ENCODE measurements at places on chromosomes 11 and 22.

DNA sequence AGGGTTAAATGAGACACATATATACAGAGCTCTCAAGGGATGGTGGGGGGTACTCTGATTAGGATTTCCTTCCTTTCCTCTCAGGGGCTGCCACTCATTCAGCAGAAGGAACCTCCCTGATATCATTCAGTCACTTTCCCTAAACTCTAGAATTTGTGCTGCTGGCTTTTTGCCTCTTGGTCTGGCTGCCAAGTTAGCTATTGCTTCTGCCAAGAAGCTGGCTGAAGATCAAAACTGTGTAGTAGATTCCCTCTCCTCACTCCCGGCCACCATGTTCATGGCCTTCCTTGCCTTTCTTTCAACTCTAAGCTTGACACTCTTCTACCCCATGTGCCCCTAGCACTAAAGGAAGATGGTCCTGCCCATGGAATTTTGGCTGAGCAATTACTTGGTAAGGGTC is 18.7 kb downstream of the SLC6A5 start:
- DNase-seq, result no peak

GRCh38 chr11:115672999-115673411 is 168.8 kb upstream of the CADM1 start:
- no peak for DNase-seq

DNA sequence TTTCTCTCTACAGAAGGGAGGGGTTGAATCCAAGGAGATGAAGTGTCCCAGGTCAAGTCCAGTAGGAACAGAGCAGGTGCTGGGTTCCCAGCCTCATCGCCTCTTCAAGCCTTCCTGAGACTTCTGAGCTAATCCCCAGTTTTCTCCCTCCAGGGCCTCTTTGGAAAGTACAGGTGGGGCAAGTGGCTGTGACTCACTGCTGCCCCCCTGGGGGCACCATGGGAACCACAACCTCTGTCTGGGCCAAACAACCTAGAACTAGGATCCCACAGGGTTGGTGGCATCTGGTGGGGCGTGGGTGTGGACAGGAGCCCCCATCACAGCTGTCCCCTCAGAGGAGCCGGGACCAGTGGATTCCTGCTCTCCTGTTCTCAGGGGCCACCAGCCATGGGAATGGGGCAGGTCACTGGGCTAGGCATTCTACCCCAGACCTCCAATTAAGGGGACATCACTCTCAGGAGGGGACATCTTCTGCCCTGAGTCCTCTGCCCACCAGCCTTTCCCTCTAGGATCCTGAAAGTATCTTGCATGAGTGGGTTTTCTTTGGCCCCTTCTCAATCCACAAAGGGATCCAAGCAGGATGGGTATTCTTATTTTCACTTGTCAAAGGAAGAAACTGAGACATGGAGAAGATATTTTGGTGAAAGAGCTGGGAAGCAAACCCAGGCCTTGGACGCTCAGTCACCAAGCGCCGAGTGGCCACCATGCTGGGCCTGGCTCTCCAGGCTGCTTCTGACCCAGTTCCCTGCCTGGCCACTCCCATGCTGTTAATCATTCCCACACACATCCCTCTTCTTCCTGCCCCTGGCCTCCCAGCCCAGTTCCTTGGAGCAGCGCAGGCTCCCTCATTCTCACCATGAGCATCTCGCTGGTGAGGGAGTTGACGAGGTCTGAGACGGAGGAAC is 23.8 kb downstream of the LRRC10B start:
- peak; percentile 85 for DNase-seq

DNA sequence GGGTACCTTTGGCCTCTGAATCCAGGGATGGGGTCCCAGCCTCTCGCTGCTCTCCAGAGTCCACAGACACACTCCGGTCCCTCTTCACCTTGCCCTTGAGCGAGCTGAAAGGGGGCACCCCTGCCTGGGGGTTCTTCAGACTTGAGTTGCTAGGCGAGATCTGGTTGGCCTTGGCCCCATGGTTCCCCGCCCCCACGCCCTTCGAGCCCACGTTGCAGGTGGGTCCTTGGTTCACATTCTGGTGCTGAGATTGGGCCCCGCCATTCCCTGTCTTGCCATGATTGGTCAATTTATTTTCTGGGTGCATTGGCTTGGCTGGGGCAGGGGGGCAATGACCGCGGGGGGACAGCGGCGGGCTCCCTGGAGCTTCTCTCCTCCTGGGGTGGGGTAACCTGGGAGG is 17.5 kb downstream of the BCL9L start:
- DNase-seq, result no peak

DNA sequence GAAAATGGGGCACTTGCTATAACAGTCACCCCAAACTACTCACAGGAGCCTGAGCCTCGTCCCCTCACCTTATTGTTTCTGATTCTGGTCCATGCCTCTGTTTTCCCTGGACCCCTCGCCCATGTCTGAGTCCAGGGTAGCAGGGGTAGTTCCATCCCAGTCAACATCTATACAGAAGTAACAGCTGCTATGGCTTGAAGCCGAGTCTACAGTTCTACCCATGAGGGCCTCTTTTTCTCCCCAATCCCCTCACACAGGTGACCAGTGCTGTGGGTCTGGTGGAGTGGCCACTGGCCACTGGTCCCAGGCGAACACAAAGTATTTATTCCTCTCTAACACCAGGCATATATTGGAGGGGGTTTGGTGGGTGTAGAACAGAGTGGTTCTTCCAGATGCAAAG is 116.4 kb downstream of the ZNF280B start:
- no peak for DNase-seq

- no peak for DNase-seq
Measured at GRCh38 chr11:27443227-27443626, 29.4 kb downstream of the LGR4 start.

- no peak for DNase-seq
Measured at GRCh38 chr11:20616920-20617319, 17.5 kb downstream of the SLC6A5 start.

DNA sequence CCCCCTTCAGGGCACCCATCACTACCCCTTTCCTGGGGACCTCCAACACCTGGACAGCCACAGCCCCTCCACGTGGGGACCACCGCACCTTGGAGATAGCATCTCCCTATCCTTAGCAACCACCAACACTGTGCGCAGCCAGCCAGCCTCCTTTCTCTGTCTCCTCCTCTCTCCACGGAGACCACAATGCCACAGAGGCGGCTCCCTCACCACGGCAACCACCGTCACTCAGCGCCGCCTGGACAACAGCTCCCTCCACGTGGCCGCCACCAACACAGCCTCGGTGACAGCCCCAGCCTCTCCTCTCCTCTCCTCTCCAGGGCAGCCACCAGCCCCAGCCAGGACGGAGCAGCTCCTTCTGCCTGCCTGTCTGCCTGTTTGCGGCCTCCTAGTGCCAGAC is 10.5 kb downstream of the ELFN2 start:
- DNase-seq, result no peak

DNA sequence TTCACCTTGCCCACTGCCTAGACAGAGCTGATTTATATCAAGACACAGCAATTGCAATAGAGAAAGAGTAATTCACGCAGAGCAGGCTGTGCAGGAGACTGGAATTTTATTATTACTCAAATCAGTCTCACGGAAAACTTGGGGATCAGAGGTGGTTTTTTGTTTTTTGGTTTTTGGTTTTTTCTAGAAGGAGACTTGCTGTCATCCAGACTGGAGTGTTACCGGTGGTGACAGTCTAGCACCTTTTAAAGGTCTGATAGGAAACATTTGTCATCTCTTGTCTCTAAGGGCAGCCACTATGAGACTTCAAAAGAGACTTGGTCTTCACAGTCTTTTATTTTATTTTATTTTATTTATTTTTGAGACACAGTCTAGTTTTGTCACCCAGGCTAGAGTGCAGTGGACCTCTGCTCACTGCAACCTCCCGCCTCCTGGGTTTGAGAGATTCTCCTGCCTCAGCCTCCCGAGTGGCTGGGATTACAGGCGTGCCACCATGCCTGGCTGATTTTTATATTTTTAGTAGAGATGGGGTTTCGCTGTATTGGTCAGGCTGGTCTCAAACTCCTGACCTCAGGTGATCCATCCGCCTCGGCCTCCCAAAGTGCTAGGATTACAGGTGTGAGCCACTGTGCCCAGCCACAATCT is 19.1 kb downstream of the APOBEC3H start:
- no peak for DNase-seq

DNA sequence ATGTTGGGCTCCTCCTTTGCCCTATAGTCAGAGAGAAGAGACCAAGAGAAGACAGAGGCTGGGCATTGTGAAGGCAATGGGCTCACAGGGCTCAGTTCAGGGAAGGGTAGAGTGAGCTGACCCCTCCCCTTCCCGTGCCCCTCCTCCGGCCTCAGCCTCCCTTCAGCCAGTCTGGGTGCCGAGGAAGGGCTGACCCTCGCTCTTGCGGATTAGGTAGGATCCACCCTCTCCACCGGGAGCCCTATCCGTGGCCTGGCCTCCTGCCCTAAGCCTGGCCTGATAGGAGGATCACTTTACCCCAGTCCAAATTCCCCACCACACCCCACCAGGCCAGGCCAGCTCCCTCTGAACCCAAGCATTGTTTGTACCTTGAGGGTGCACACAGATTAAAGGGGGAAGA is 1.8 kb upstream of the PPP1R14B start:
- no peak for DNase-seq

- peak; percentile 46 for DNase-seq
Measured at GRCh38 chr22:30005213-30005857, 74.9 kb upstream of the HORMAD2 start.

- peak; percentile 47 for DNase-seq
Measured at GRCh38 chr22:38240734-38241252, 32.0 kb downstream of the TMEM184B start.

DNA sequence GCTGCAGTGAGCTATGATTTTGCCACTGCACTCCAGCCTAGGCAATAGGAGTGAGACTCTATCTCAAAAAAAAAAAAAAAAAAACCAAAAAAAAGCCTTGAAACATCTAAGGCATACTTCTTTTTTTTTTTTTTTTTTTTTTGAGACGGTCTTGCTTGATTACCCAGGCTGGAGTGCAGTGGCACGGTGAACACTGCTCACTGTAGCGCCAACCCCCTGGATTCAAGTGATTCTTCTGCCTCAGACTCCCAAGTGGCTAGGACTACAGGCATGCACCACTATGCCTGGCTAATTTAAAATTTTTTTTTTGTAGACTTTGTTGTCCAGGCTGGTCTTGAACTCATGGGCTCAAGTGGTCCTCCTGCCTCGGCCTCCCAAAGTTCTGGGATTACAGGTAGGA is 19.5 kb downstream of the ARFGAP3 start:
- DNase-seq, result no peak

DNA sequence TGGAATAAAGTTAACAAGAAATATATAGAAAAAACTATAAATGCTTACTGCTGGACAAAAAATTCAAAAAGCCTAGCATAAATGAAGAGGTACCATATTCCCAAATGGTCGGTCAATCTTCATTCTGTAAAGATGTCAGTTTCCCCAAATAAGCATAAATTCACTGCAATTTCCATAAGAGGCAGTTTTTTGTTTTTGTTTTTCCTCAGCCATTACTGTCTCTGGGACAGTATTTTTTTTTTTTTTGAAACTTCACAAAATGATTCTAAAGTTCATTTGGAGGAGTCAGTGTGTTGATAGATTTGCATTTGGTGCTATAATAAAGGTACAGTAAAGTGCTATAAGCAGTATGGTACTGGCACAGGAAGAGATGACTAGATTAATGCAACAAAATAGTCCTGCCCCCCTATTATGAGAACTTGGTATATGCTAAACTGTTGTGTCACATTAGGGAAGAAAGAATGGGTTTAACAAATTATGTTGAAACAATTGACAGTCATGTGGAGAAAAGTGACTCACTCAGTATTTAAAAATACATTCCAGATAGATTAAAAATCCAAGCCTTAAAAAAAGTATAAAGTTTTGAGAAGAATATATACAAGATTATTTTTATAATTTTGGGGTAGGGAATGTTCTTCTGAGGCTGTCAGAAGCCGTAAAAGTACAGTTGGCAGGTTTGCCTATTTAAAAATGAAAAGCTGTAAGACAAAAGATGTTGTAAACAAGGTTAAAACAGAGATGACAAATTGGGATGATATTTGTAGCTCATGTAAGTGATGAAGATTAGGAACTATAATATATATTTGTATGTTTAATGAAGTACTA is 2.6 kb upstream of the FTH1 start:
- DNase-seq, result no peak

DNA sequence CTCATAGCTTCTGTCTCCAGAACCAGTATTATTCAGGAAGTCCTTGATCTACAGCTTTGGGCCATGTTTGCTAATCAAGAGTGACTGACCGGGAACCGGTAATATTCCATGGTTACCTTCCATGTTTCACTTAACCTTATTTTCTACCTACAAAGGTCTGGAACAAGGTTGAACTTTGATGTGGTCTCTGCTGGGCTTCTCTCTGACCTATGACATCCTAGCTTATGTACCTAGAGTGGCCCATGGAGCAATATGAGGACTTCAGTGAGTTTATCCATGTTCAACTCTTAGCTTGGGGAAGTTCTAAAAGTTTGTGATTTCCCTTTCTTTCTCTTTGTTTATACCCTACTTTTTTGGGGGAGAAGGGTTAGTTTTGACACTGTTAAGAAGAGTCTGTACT is 33.2 kb downstream of the CCDC90B start:
- no peak for DNase-seq

GRCh38 chr22:50712341-50713007 is 25.5 kb upstream of the ACR start:
- no peak for DNase-seq

DNA sequence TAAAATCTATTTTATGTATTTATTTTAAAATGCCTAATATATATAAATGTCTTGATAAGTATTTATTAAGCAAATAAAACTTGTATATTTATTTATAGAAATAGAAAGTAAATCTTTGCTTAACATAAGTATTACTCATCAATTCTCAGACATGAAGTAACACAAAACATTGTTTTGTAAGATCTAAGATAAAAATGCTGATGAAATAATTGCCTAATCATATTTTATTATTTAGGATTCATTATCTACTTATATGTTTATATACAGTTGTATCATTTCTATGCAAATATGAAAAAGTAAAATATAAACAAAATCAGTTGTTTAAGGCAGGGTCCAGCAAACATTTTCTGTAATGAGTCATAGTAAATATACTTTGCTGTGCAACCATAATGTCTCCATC is 507.8 kb upstream of the CNTN5 start:
- no peak for DNase-seq

DNA sequence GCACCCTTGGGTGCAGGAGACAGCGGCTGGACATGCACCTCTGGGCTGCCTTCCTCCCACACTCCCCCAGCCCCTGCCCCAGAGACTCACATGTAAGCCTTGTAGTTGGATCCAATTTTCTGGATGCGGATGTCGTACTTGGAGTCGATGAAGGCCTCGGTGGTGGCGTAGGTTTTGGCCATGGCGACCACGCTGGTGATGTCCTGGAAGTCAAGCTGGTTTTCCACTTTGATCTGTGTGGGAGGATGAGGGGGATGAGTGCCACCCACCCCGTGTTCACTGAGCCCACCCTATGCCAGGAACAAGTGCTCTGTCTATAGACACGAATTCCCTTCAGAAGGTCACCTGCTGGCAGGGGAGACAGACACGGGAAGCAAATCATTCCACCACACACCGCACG is 66.9 kb downstream of the FBXO7 start:
- no peak for DNase-seq

- DNase-seq, result no peak
Measured at GRCh38 chr11:12094872-12095800, 15.3 kb upstream of the MICAL2 start.

GRCh38 chr11:35088676-35089075 is 50.3 kb upstream of the CD44 start:
- DNase-seq, result no peak

Data from NCI-H510A treated with DMSO at 0.1 percent for 48 hours (cell line).